ENCODE measurements at places on chromosomes 4 and X.

- no peak for DNase-seq
Observed at GRCh38 chrX:132393992-132394391, 94.8 kb downstream of the MBNL3 start.

DNA sequence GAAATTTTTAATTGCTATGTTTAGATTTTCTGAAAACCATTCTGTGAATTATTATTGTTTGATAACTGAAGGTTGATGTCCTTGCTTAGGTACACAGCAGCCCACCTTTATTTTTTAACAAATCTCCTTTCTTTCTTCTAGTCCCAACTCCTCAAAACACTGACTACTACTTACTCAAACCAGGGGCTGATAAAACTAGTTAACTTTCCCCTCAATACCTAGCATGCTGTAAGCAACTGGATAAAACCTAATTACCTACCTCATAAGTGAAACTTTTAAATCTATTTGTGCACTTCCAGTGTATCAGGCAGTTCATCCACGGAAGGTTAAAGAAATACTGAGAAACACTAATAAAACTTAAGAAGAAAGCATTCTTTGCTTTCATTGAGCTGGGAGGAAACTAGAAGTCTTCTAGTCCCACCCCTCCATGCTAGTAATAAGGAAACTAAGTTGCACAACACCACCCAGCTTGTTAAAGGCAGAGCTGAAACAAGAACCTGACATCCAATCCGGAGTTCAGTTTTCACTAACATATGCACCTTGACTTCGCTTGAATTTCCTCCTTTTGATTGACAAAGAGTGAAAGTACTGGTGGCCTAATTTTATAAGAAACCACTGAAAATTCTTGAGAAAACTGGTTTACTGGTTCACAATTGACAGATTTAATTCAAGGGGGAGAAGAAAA lies 180.2 kb upstream of the TET2 start:
- DNase-seq = no peak

DNA sequence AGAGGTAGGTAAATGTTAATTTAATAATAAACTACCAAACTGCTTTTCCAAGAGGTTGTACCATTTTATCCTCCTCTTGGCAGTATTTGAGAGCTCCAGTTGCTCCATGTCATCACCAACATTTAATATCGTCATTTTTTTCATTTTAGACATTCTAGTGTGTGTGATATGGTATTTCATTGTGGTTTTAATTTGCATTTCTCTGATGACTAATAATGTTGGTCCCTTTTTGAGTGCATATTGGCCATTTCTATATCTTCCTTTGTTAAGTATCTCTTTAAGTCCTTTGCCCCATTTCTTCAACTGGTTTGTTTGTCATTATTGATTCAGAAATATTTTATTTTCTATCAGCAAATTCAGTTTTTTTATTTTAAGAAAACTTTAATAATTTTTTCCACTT lies 88.8 kb downstream of the MAPK10 start:
- no peak for DNase-seq

DNA sequence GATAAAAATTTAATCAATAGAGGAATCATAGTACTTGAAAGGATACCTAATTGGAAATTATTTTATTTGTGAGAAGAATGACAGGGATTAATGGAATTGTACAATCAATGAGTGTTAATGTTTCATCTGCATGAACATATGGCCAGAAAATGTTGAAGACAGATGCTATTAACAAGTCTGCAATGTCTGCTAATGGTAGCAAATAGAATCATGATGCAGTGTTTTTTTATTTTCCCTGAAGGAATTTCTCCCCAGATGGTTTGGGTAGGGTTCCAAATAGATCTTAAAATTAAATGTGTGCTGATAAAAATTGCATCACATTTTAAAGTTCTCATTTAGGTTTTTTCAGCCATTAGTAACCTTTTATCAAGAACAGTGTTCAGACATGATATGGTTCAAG lies 291.3 kb upstream of the TRAM1L1 start:
- DNase-seq = no peak

- DNase-seq = no peak
Observed at GRCh38 chr4:182454440-182455013, 211.3 kb downstream of the TENM3 start.
